Gastrocnemius medialis (tissue), 4 donors: ENCODE measurements at places on chromosomes 2 and 18. TPM values are rescaled to one million over a fixed set of nuclear protein-coding genes. Genes with fewer than 3 reads are reported as not detected.

- H3K4me1 ChIP-seq, result no peaks in the 10 kb centered on the region
- H3K27me3 ChIP-seq, result no peaks in the 10 kb centered on the region
- no peak for DNase-seq
- H3K4me3 ChIP-seq, result no peak overlapping the region
- H3K36me3 ChIP-seq, result no peaks in the 10 kb centered on the region
These were observed 623.3 kb upstream of the LRRTM4 start for GRCh38 chr2:78145395-78145996.

LRP1B gene
- total RNA-seq, result 3.3 TPM

RMND5A gene
- total RNA-seq, result 103 TPM

GRCh38 chr2:85564144-85564563, 2.9 kb upstream of the GGCX start:
- H3K4me3 ChIP-seq, result no peak overlapping the region
- H3K36me3 ChIP-seq, result no peaks in the 10 kb centered on the region
- DNase-seq, result no peak
- peaks cover 22% of the 10 kb centered on the region for H3K4me1 ChIP-seq

- H3K4me1 ChIP-seq, result no peaks in the 10 kb centered on the region
- no peaks in the 10 kb centered on the region for H3K27me3 ChIP-seq
- no peak overlapping the region for H3K4me3 ChIP-seq
- no peaks in the 10 kb centered on the region for H3K36me3 ChIP-seq
- no peak overlapping the region for H3K27ac ChIP-seq
- no peak for DNase-seq
These were observed 180.3 kb downstream of the ZBTB7C start for GRCh38 chr18:48228841-48229240.

DNA sequence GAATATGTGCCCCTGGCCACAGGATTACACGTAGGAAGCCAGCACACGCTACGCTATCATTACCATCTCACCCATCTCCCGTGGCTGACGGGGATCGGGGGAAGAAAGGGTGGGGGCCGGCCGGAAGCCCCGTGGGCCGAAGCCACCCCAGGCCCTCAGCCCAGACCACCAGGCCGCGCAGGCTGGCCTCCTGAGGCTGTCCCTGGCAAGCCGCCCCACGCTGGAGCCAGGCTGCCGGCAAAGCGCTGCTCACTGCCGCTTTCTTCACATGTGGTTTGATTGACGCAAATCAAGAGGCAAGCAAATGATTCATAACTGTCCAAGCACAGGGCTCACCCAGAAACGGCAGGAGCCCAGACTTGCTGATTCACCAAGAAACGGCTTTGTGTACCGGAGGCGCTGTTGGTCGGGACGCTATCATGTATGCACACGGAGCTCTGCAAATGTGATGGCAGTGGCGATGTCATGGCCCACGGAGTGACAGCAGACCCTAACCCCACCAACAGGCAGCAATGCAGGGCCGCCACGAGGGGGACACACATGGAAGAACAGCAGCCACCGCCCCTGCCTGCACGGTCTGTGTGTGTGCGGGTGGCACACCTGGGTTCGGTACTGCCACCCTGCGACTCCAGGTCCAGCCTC, 125.7 kb downstream of the HDAC4 start:
- H3K4me1 ChIP-seq, result peaks cover 97% of the 10 kb centered on the region
- H3K4me3 ChIP-seq, result peak overlapping the region; percentile 35
- DNase-seq, result peak; percentile 92
- no peaks in the 10 kb centered on the region for H3K27me3 ChIP-seq

DNA sequence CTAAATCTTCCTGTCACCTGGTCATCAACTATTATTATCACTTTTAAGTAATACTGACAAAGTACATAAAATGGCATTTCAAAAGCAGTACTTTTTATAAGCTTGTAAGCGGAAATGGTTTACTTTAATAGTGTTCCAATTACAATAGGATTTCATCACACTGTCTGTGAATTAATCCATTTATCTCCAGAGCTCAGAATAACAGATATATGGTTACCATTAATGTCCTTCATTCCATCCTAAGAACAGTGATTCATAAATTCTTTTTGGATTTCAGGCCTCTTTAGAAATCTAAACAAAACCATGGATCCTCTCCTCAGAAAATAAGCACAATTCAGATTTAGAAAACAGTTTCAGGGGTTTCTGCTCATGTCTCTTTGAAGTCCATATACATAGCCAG, 68.4 kb downstream of the PID1 start:
- H3K27me3 ChIP-seq, result no peaks in the 10 kb centered on the region
- H3K27ac ChIP-seq, result no peak overlapping the region
- H3K36me3 ChIP-seq, result no peaks in the 10 kb centered on the region
- no peak overlapping the region for H3K4me3 ChIP-seq

RUFY4 gene
- total RNA-seq, result not detected

- no peak overlapping the region for H3K4me3 ChIP-seq
- no peaks in the 10 kb centered on the region for H3K27me3 ChIP-seq
- H3K27ac ChIP-seq, result no peak overlapping the region
These were observed 11.0 kb upstream of the ANKRD29 start for GRCh38 chr18:23673725-23674124.

UGT1A8 gene
- not detected for total RNA-seq

DNA sequence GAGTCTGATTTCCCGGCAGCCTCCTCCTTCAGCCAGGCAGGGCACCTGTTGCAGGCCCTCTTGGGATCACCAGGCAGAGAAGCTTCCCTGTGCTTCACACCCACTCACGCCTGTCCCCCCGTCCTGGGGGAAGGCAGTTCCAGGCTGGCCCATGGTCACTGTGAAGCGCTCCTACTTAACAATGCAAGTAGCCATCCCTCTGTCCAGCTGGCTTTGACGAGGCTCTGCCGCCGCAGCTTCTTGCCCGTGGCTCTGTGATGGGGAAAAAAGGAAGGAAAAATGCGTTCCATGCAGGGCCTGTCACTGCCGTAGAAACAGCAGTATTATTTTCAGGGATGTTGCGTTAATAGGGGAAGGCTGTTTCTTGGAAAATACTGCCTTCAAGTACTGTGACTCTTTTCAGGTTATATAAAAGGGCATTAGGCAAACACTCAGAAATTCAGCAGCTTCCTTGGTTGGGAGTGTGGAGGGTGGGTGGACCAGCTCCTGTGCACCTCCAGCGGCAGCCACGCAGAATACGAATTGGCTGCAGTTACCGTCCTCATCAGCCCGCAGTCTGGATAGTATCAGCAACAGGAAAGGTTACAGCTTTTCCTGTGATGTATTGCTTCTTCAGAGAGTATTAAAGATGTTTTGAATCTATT, 232.3 kb downstream of the KLHL29 start:
- H3K27me3 ChIP-seq, result no peaks in the 10 kb centered on the region
- DNase-seq, result peak; percentile 75
- H3K4me3 ChIP-seq, result peak overlapping the region; percentile 8
- peak overlapping the region; percentile 72 for H3K27ac ChIP-seq
- H3K36me3 ChIP-seq, result no peaks in the 10 kb centered on the region

GRCh38 chr2:108139521-108139920, 100.2 kb upstream of the SULT1C3 start:
- H3K4me1 ChIP-seq, result no peaks in the 10 kb centered on the region
- H3K27ac ChIP-seq, result no peak overlapping the region
- no peak for DNase-seq
- H3K4me3 ChIP-seq, result no peak overlapping the region
- H3K36me3 ChIP-seq, result no peaks in the 10 kb centered on the region
- no peaks in the 10 kb centered on the region for H3K27me3 ChIP-seq

GPR17 gene
- total RNA-seq, result not detected

- H3K36me3 ChIP-seq, result no peaks in the 10 kb centered on the region
- no peak overlapping the region for H3K27ac ChIP-seq
- no peak for DNase-seq
- no peak overlapping the region for H3K4me3 ChIP-seq
These were observed 37.1 kb upstream of the ZCCHC2 start for GRCh38 chr18:62485684-62486083.

- DNase-seq, result no peak
- no peaks in the 10 kb centered on the region for H3K27me3 ChIP-seq
- no peak within 1 kb of the TSS for H3K4me3 ChIP-seq
- no peak within 1 kb of the TSS for H3K27ac ChIP-seq
- H3K36me3 ChIP-seq, result no peaks in the 10 kb centered on the region
These were observed at the start of gene DHRS9 for GRCh38 chr2:169069341-169069740. Gene DHRS9, plus strand, starts transcription at chr2:169069563. Its CDS starts 12,019 bp downstream, at chr2:169081582.

DNA sequence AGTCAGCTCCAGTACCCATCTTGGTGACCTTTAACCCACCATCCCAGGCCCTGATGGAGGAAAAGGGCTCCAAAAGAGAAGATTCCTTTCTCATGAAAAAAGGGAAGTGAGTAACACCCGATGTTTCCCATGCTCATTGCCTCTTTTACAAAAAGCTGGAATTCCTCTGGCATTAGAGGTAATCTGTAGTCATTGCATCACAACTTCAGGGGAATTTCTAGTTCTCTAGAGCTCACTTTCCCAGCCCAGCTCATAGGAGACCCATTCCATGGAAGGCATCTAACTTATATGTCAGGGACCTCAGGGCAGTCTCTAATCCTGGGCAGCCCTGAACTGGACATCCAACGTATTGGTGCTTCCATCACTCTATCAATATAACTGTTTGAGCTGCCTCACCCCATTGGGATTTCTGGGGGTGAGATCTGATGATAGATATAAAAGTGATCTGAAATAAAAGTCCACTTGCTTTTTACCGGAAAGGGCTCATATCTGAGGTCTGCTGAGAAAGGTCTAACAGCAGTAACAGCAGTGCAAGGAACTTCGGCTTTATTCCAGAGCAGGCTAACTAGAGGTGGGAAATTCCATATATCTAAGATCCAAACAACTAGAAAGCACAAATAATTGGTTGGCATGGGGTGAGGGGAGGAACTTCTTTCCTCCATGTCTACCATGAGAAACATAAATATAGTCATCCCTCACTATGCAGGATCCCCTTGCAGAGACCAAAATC, 106.1 kb downstream of the ETAA1 start:
- no peak overlapping the region for H3K4me3 ChIP-seq
- no peak for DNase-seq
- H3K4me1 ChIP-seq, result peaks cover 3% of the 10 kb centered on the region
- H3K27me3 ChIP-seq, result no peaks in the 10 kb centered on the region

PTPRN gene
- total RNA-seq, result not detected

- H3K27me3 ChIP-seq, result no peaks in the 10 kb centered on the region
- peaks cover 7% of the 10 kb centered on the region for H3K4me1 ChIP-seq
- DNase-seq, result no peak
- H3K4me3 ChIP-seq, result no peak overlapping the region
- H3K36me3 ChIP-seq, result no peaks in the 10 kb centered on the region
- no peak overlapping the region for H3K27ac ChIP-seq
These were observed 57.5 kb upstream of the AGPS start for GRCh38 chr2:177334940-177335543.

TUBA3E gene
- total RNA-seq, result not detected

SATB2 gene
- 3.3 TPM for total RNA-seq

DNA sequence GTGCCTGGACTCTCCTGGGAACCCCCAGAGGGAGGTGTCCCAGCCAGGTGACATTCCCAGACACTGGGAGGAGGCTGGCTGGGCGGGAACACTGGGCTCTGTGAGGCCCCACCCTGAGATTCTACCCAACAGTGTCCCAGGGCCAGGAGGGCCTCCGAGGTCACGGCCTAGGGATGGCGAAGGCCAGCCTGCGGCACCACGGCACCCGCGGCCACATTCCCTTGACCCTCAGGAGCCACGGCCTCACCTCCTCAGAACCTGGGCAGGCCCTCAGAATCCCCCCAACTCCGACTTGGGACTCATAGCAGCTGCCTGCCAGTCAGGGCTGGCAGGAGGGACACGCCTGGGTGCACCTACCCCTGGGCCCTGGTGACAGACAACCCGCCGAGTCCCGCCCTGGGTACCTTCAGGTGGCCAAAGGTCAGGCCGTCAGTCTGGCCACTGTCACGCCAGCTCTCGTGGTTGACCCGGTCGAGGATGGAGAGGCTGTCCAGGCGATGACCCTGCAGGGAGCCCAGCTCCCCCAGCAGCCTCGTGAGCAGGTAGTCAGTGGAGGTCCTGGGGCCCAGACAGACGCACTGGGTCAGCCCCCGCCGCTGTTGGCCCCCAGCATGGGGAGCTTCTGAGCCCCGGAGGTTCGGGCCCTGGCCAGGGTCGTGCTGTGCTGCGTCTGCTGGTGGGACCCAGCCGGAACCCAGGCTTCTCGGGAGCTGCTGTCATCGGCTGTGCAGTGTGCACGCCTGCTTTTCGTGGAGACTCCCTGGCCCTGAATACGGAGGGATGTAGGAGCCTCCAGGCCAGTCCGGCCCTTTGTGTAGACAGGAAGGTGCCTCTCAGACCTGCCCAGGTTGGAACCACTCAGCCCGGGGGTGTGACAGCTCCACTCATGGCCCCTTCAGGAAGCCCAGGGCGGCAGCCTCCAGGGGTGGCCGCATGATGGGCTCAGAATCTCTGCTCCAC, 6.1 kb downstream of the MAB21L4 start:
- no peak overlapping the region for H3K27ac ChIP-seq
- H3K27me3 ChIP-seq, result no peaks in the 10 kb centered on the region
- H3K4me1 ChIP-seq, result no peaks in the 10 kb centered on the region
- no peak overlapping the region for H3K4me3 ChIP-seq
- no peak for DNase-seq
- no peaks in the 10 kb centered on the region for H3K36me3 ChIP-seq

TOGARAM2 gene
- total RNA-seq, result 6.4 TPM
